ENCODE measurements at places on chromosomes 7 and 10.

DNA sequence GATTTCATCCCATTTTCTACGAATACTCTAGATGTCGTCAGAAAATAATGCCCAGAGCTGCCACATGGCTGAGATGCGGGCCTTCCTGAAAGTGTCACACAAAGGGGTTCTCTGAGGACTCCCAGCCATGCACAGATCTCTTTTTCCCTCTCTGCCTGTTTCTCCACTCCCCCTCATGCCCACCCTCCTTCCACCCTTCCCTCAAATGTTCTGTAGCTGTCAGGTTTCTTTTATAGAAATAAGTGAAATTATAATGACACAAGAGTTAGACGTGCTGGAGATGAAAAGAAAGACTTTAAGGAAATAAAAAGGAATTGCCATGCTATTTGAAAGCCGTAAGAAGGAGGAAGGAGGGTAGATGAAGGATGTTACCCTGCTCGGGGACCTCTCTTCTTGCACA lies 819.3 kb upstream of the CELF2 start:
- no peak for DNase-seq

- no peak for DNase-seq
These were observed 146.5 kb downstream of the ARID5B start for GRCh38 chr10:62047960-62048383.

DNA sequence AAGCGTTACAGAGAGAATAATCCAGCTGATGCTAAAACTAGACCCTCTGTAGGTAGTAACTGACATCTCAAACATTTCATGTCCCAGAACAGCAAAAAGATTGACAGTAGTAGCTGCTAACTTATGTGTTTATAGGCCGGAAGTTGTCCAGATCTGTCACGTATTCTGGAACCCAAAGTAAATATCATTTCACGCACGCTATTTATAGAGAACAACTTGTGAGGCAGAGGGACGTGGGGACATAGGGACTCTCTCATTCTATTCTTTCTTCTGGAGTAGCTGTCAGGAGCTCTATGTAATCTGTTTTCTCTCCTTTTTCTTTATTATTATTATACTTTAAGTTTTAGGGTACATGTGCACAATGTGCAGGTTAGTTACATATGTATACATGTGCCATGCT lies 22.3 kb downstream of the AGK start:
- DNase-seq, result no peak

GRCh38 chr7:106045586-106045985 lies 66.5 kb downstream of the SYPL1 start:
- no peak for DNase-seq

DNA sequence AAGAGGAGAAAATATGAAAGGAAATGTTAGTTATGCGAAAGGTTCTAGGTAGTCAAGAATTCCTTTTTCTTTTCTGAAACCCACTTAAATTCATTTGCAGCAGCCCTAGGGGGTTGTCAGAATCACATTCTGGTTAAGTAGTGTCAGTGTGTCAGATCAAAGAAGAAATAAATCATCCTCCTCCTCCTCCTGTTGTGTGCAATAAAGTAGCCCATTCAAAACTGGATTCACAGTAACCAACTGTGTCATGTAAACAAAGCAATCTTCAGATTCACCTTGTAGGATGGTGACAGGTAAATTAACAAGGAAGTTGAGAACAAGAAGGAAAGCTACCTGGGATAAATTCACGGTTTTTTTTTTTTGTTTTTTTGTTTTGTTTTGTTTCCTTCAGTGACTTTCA lies 127.5 kb downstream of the NSUN6 start:
- no peak for DNase-seq

- DNase-seq, result no peak
These were observed 464 bp downstream of the DENND2A start for GRCh38 chr7:140640060-140640637.

GRCh38 chr7:131034166-131034881 lies 293.4 kb upstream of the MKLN1 start:
- no peak for DNase-seq

GRCh38 chr10:89115876-89116627 lies 91.1 kb downstream of the CH25H start:
- DNase-seq, result no peak

DNA sequence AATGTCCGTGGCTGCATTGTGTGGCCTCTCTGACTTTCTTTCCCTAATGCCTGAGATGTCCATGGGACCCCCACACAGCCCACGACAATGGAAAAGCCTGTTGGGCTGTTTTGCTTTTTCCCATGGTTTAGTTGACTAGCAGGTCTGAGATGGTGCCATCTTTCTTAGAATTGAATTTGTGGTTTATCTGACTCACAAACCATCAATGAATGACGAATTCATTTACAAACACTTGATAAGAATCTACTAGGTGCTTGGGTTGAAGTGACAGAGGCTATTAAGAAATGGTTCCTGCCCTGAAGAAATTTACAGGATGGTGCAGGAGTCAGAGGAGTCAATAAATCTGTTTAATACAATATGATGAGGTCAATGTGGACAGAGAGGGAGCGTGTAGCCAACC lies 75.4 kb downstream of the OTUD1 start:
- no peak for DNase-seq

DNA sequence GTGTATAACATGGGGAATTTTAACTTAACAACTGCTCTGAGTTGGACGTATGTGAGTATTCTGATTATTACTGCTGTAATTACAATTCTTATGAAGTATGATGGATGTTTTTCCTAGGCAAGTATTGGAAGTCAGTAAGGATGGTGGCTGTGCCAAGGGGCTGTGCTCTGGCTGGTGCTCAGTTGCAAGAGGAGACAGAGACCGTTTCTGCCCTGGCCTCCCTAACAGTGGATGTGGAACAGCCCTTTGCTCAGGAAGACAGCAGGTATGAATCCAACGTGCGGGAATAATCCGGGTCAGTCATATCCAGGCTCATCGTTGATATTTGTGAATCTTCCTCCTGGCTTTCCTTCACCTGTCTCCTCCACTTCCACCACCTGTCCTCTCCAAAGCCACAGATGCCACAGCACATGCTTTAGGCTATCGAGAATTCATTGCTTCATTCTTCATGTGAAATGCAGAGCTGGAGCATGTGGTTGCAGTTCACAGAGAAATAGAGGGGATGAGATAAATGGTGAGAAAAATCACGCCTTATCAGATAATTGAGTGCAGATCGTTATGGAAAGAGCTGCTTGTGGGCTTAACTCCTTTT lies 141.7 kb downstream of the TWIST1 start:
- no peak for DNase-seq

DNA sequence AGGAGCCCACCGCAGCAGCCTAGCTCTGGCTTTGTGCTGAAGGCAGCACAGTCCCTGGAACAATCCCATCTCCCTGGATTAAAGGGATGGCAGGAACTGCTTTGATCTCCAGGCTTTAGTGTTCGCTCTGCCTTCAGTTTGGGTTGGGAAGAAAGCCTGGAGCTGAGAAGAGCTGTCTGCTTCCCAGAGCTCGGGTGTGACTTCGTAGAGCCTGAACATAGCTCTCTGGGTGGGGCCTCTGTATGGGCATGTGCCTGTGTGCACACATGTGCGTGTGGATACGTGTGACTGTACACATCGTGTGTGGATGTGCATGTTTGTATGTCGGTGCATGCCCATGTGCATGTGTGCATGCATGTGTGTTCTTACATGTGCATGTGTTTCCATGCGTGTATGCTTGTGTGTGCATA lies 8.7 kb downstream of the ADCY1 start:
- DNase-seq, result no peak

- no peak for DNase-seq
These were observed 27.9 kb upstream of the CDK14 start for GRCh38 chr7:90568213-90568612.

- DNase-seq, result no peak
These were observed 87.8 kb upstream of the RHEB start for GRCh38 chr7:151607464-151607867.

- DNase-seq, result no peak
These were observed 950.2 kb downstream of the GATA3 start for GRCh38 chr10:9004736-9005135.

GRCh38 chr7:21059069-21059468 lies 272.4 kb upstream of the SP8 start:
- DNase-seq, result no peak

DNA sequence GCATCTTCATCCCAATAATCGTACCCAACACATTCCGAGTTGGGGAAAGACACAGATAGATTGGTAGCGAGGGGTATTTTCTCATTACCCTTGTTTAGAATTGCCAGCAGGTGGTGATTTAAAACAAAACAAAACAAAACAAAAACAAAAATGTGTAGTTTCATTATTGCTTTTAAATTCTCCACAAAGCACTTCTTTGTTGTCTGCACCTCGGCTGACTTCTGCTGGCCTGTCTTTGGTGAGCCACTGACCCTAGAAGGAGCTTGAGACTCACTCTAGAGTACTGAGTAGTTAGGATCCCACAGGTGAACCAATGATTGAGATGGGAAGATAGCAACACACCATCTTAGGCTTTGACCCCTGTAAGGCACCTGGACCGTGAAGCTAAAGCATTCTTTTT lies 105.4 kb upstream of the BET1 start:
- DNase-seq, result no peak
